Esophagus mucosa (tissue), 1 donor: ENCODE measurements at places on chromosomes 7 and 10. TPM values are rescaled to one million over a fixed set of nuclear protein-coding genes. Genes with fewer than 3 reads are reported as not detected.
A peak's percentile ranks its signal among the peaks of the same experiment; 100 is the strongest.

Gene TFR2
- total RNA-seq = 0.68 TPM

Gene TLX1
- not detected for total RNA-seq

Gene YKT6
- total RNA-seq = 65.2 TPM

Gene PVRIG
- 0.36 TPM for total RNA-seq

Gene GCC1
- total RNA-seq = 11.0 TPM

Gene CD36
- total RNA-seq = 4.2 TPM

Gene NEUROG3
- total RNA-seq = not detected

DNA sequence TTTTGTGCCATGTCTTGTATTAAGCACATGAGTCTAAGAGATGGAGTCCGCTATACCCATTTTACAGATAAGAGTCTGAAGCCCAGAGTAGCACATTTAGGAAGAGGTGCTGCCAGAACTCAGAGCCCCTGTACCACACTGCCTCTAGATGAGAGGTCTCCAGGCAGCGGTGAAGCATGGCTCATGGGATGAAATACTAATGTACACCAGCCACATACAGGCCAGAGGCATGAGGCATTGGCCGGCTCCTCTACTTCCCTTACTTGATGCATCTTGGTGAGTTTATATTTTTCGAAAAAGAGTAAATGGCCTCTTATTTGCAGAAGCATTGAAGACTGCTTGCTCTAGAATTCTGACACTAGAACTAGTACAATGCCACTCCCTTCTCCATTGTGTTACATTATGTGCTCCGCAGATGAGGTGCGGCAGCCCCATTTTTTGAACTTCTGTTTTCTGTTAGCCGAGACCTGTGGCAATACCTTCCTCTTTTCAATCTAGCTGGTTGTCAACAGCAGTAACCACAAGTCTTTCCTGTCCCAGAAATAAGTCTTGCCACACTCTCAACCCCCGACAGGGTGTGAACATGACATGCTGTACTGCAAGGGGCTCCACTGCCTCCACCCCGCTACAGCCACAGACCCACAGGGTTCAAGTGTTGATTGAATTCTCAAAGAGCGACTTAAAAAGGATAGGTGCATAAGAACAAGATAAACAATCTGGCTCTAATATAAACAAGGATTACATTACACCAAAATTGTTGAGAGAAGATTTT is 145.3 kb downstream of the CELF2 start:
- ATAC-seq = peak; percentile 73

DNA sequence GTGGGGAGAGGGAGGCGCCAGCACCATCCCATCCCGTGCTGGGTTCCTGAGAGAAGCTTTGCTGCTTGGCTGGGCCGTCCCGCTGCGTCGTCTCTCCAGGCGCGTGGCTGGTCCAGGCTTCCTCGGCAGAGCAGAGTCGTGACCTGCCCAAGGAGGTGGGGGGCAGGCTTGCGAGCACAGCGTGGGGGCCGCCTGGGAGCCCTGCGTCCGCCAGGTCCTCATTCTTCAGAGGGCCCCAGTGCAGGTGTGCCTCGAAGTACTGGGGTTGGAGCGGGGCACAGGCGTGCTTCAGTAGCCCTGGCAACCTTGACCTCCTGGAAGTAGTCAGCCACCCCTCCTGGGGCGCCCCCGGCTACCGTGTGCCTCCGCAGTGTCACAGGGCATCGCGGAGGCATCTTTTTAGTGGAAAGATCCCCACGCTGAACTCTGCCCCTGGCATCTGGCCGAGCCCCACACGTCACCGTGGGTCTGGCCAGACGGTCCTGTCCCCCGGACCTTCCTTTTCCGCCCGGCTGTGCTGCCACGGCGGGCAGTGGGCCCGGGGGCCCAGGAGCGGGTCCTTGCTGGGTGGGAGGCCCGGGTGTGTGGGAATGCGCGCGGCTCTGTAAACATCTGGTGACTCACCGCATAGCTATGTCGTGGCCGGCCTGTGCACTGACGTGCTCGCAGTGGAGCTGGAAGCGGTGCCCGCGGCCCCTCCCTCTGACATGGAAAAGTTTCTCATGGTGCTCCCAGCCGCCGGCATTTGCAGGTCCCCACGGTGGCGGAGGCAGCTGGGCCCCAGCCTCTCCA is 6.4 kb downstream of the MAFK start:
- peak; percentile 66 for ATAC-seq

GRCh38 chr7:139791316-139791715 is 13.5 kb upstream of the HIPK2 start:
- ATAC-seq = no peak

DNA sequence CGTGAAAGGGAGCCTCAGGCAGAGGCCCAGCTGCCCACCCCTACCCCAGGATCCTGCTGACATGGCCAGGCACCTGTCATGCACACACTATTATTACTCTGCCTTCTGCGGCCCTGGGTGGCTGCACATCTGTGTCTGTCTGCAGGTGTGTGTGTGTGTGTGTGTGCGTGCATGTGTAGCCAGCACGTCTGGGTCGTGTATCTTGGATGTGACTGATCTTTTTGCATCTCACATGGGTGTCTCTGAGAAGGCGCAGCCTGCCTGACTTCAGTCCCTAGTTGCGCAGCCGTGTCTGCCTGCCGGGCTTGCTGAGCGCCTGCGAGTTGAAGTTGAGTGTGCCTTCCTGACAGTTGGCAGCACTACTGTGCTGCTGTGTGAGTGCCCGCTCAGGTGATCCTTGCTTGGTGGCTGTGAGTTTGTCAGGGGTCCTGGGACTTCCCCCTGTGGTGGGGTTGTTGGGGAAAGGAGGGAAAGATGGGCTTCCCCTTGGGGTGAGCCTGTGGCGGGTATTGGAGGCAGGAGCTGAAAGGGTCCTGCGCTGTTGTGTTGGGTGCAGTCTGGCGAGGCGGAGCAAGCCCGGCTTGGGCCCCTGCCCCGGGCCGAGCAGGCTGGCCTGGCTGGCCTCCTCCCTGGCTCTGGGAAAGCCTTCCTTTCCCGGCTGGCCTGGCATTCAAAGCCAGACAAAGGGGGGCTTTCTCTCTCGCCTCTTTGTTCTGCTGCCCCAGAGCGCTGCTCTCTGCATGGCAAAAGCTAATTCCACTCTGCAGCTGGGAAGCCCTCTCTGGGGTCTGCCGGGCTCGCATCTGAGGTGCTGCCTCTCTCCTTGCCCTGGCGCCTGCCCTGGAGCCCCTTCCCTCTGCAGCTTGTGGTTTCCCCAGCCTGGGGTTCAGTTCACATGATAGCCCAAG is 4.9 kb downstream of the TRIM8 start:
- no peak for ATAC-seq

DNA sequence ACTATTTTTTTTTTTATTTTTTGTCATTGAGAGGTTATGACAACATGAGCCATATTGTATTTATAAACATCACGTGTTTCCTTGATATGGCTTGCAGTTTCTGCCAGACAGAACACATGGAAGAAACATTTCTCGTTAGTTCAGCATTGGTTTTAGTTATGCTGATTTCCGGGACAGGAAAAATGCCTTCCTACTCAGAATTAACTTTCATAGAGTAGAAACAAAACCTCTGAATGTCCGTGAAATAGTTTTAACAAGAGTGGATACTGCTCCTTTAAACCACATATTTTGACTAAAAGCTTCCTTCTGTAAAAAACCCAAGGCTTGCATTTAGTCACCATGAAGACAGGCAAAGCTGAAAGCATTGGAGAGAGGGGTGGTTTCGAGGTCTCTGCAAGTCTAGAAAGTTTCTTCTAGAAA is 240.4 kb downstream of the KIAA1217 start:
- ATAC-seq = peak; percentile 13

- no peak for ATAC-seq
Measured at GRCh38 chr10:106612381-106612780, 552.1 kb downstream of the SORCS1 start.

DNA sequence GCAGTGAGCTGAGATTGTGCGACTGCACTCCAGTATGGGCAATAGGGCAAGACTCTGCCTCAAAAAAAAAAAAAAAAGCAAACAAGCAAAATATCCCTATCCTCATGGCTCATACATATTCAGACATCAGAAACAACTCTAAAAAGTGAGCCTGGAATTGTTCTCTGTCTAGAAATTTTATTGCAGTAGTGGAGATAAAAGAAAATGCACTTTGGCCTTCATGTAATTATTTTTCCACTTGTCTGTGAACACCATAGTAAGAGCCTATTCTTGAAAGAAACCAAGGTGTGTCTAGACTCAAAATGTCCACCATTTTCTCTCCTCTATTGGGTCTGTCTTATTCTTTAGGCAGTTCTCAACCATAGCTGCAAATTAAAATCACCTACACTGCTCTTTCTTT is 30.5 kb upstream of the MCU start:
- ATAC-seq = no peak

GRCh38 chr7:95180-95862 is 97.0 kb upstream of the FAM20C start:
- ATAC-seq = no peak

DNA sequence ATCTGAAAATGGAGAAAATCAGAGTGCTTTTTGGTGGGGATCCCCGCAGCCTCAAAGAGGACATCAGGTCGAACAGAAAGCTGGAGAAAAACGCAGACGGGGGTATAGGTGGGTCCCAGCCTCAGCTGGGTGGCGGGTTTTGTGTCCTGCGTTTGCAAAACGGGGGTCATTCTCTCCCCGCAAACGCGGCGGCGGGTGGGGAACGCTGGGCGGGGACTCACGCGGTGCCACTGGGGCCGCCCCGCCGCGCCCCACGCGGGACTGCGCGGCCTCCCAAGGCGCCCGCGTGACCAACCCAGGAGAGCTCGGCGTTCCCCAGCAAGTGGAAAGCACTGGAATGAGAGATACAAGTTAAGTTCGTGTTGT is 806 bp upstream of the VIPR2 start:
- ATAC-seq = no peak

DNA sequence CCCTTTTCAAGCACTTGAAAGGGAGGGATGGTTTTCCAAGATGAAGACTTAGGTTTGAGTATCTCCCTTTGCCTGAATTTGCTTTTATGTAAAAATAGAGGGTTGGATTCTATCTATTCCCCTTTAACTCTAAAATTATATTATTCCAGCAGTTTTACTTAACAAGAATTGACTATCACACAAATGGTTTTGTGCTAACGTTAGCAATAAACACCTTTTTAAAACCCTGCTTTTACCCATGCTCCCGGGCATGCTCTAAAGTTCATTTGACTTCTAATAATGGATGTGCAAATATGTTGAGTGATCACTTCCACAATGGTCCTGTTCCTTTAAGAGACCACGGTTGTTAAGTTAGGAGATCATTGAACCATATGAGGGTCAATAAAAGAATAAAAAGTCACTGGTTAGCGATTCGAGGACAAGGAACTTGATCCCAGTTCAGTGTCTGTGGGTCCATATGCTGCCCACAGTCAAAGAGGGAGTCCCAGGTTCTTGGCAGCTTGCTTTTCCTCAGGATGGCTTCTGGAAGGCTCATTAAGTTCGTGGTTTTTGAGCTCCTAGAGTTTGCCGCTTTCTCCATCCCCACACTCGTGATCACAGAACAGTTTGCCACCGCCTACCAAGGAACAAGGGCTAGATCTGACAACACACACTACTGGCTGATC is at the start of gene TMEM236:
TMEM236 (plus strand) TSS at position 421 of the 665 bp plus-strand sequence; CDS start at position 516, 95 bp downstream.
- ATAC-seq = no peak

DNA sequence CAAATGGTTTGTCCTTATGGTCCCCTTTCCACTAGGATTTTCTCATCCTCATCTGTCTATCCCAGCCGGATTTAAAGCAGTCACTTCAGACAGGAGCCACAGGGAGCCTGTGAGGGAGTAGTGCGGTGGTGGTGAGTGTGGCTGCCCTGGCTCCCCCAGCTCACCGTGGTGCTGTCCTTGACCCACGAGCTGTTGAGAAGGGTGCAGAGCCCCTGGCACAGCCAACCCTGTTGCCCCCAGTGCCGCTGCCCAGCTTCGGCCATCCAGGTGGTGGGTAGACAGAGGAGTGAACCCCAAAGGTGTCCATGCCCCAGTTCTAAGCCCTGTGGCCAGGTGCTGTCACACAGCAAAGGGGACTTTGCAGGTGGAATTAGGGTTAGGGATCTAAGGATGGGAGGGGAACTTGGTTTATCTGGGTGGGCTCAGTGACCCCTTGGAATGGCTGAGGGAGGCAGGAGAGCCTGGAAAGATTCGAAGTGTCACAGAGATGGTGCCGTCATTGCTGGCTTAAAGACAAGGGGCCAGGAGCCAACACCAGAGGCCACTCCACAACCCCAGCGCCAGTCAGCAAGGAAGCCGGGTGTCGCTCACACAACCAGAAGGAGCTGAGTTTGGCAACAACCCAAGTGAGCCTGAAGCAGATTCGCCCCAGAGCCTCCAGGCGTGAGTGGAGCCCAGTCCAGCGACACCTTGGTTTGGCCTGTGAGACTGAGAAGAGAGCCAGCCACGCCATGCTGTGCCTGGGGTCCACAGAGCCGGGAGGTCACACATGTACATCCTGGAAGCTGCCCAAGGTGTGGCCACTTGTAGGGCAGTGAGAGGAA is 142.4 kb downstream of the ADCY1 start:
- no peak for ATAC-seq

GRCh38 chr10:541750-542371 is 147.6 kb downstream of the DIP2C start:
- ATAC-seq = no peak

- ATAC-seq = peak; percentile 72
Measured at GRCh38 chr7:106056513-106057203, 55.5 kb downstream of the SYPL1 start.

- no peak for ATAC-seq
Measured at GRCh38 chr10:114398587-114399331, 5.5 kb downstream of the AFAP1L2 start.

GRCh38 chr10:3914733-3915132 is 129.7 kb upstream of the KLF6 start:
- ATAC-seq = no peak

GRCh38 chr7:152931633-152932032 is 172.1 kb downstream of the ACTR3B start:
- no peak for ATAC-seq

- no peak for ATAC-seq
Measured at GRCh38 chr10:16674147-16674703, 143.0 kb downstream of the RSU1 start.

- ATAC-seq = no peak
Measured at GRCh38 chr7:117032810-117033209, 79.5 kb downstream of the ST7 start.

DNA sequence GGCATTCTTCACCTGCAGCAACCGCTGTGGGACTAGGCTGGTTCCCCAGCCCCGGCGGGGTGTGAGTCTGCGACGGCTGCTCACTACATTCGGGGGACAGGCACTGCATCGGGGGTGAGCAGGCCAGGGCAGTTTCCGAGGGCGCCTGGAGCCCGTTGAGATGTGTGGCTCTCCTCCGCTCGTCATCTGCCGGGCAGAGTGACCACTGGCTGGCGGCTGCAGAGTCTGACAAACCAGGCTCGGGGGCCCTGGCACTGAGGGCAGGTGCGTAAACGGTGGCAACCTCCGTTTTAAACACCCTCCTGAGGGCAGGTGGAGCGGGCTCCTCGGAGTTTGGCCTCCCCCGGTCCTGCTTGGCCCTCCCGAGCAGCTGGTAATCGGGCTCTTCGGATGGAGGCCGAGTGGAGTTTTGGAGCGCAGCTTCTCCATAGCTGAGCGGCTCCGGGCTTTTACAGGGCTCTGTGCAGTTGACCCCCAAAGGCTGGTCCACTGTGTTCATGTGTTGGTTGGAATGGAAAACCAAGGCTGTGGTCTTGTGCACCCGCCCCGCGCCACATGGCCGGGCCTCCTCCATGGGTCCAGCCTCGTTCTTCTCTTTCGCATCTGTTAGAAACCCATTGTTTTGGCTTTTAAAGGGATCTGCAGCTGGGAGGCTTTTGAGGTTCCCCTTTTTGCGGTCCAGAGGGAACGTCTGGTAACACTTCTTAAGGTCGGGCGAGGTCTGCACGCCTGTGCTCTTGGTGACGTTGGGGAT is 20.9 kb downstream of the INSYN2A start:
- ATAC-seq = no peak

GRCh38 chr7:148719753-148720152 is 21.1 kb downstream of the CUL1 start:
- no peak for ATAC-seq
